ENCODE measurements at places on chromosomes 4 and X.

DNA sequence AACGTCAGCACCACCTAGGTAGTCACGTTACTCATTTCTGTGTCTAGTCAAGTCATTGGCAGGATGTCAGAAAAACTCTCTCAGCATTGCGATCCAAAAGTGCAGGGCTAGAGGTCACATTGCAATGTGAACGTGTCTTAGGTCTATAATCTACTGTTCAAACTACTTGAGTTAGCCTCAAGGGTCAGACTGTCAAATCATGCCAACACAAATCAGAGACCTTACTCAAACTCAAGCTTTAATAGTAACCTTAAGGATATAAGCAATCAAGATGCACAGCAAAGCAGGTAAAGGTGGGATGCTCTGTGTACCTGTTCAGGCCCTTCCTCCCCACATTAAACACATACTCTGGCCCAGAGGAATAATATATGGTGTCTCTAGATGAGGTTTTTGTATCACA is 114.4 kb upstream of the NOCT start:
- no peak for DNase-seq

DNA sequence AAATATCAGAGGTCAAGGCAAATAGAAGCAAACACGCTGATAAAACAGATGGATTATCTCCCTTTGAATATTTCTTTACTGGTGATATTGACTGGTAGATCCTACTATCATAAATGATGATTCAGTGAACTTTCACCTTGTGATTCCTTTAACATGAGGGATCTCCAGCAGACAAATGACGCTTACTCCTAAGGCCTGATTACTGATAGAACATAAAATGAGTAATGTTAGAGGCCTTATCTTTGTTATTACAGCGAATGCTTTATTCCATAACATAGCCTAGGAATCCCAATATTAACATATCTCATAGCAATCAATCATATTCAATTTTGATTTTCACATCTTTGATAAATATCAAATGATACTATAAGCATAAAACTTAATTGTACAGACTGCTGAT is 152.3 kb downstream of the SLC10A7 start:
- DNase-seq: no peak

- DNase-seq: no peak
Observed at GRCh38 chr4:3302173-3302785, 9.5 kb downstream of the RGS12 start.

- DNase-seq: no peak
Observed at GRCh38 chrX:24426340-24426913, 38.7 kb upstream of the PDK3 start.

- DNase-seq: no peak
Observed at GRCh38 chrX:1589356-1590130, 1.9 kb upstream of the AKAP17A start.

GRCh38 chrX:153459986-153460385 is 10.4 kb downstream of the HAUS7 start:
- DNase-seq: no peak

- DNase-seq: no peak
Observed at GRCh38 chr4:48270951-48271473, 1.4 kb upstream of the TEC start.

GRCh38 chr4:153890761-153891160 is 101.9 kb upstream of the SFRP2 start:
- DNase-seq: no peak

DNA sequence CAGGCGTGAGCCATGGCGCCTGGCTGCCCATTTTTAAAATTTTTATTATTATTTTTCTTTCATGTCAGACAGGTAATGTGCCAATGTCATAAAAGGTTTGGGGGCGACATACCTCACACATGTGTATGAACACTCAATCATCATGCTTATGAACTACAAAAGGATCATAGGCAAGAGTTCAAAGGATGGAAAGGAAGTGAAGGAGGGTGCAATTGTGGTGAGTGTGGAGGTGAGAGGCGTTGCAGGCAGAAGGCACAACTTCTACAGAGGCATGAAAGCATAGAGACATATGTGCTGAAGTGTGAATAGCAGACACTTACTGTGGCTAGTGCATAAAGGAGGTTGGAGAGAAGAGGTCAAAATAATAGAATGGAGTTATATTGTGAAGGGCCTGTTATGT is 4.0 kb downstream of the IGFBP7 start:
- no peak for DNase-seq

DNA sequence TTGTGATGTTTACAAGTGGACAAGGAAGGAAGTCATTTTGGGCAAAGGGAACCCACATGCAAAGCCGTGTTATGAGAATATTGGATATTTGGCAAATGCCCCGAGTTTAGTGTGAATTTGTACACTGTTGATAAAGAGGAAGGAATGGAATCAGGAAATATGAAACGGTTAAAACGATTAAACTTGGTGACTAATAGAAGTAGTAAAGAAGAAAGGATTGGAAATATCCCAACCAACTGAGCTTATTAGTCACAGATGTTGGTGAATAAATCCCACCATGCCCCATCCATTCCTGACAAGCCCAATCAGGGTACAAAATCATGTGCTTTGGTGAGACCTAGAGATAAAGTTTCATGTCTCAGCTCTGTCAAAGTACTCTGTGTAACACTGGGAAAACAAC is 22.0 kb downstream of the ARHGAP24 start:
- no peak for DNase-seq

GRCh38 chr4:8849266-8850073 is 22.2 kb downstream of the HMX1 start:
- DNase-seq: no peak

DNA sequence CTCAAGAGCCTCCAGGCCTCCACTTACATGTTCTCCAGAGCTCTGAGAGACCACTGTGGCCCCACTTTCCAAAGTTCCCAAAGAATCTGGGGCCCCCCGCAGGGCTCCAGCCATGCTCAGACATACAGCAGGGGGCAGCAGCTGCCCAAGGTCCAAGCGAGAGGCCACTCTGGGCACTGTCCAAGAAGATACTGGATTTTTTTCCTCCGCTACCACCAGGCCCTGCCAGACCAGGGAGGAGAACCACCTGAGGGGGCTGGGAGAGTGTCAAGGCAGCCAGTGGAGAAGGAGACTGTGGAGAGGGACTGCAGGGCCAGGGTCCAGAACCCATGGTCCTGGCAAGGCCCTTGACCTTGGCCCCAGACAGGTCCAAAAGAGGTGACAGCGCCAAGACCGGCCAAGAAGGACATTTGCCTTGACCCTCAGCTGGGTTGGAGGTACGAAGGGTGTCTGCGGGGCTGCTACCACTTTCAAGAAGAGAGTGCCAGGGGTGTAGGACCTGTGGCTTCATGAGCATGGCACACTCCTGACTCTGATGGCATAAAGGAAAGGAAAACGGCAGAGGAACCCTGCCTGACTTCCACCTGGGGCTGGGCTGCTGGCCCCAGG is 5.3 kb downstream of the EMD start:
- DNase-seq: no peak

GRCh38 chr4:78625073-78625472 is 73.5 kb downstream of the ANXA3 start:
- DNase-seq: no peak

- DNase-seq: no peak
Observed at GRCh38 chrX:88886908-88887307, 139.9 kb downstream of the CPXCR1 start.

GRCh38 chrX:39149761-39150160 is 348.5 kb downstream of the MID1IP1 start:
- DNase-seq: peak; percentile 72

GRCh38 chr4:32226204-32226603 is 1506.0 kb downstream of the PCDH7 start:
- DNase-seq: no peak

DNA sequence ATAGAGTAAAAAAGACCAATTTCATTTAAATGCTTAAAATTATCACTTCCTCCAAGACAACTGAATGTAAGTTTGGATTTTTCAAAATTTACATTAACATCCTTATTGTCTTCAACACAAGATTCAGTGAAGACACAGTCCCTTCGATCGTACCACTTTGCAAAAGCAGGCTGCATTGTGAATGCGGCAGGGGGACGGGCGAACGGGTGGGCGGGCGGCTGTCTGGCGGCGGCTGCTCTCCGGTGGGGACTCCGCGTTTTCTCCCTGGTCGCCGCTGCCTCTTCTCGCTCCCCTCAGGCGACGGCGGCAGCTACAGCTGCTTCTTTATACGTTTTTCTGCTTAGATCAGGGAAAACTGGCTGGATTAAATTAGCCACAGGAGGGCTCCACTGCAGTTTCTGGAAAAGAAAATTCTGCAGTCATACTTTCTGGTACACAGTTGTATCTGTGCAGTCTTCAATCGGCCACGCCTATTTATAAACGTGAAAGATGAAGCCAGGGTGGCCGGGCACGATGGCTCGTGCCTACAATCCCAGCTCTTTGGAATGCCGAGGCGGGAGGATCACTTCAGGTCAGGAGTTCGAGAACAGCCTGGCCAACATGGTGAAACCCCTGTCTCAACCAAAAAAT is 33.9 kb upstream of the HPF1 start:
- DNase-seq: peak; percentile 82

DNA sequence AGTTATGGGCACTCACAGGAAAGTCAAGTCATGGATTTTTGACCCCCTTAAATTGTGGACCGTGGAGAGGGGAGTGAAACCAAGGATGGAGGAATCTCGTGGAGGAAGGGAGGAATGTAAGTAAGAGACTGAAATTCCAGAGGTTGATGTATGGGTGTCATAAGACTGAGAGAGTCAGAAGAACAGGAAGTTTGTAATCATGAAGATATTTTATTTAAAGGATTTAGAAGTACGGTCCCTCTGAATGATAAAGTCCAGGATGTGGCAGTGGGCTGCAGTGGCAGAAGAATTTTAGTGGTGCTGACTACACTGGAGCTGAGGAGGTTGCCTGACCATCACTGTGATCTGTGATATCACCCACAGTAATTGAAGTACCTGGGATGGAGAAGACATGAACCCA is 57.8 kb downstream of the DCLK2 start:
- no peak for DNase-seq

DNA sequence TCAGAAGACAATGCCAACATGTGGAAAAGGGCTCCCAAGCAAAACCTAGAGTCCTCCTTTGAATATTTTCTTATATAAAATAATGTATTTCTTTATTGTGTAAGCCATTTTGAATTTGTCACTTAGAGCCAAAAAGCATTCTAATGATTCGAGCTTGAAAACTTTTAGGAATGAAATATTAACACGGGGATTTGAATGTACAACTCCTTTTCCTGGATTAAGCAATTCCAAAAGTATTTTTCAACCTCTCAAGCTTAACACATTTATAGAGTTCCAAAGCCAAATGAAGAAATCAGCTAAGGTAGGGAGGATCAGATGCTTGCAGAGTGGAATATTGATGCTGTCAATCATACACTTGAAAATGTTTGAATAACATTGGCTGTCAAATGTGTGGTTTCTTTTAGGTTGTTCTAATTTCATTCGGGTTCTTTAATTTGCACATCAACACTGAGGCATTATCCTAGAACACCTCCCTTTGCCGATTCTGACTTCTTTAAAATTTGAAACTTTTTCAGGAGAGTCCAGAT is 67.2 kb upstream of the ETNPPL start:
- DNase-seq: no peak

GRCh38 chr4:6728320-6729029 is 12.5 kb downstream of the BLOC1S4 start:
- DNase-seq: no peak

- DNase-seq: no peak
Observed at GRCh38 chrX:107561468-107562215, 66.7 kb upstream of the PRPS1 start.

DNA sequence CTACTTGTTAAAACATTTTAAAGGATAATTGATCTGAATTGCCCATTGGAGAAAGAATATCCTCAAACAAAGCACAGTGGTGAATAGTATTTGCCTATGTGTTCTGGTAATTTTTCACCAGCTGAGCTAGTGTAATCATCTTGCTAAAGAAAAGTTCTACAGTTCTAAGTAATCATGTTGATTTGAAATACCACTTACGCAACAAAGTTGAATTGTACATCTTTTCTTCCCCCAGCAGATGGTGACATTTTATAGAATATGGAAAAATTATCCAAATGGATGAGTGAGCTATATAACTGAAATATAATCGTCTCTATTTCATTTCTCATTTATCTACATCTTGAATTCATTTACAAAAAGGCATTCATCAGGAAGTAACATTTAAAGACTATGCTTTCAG is 9.7 kb upstream of the ZNF674 start:
- no peak for DNase-seq

- DNase-seq: no peak
Observed at GRCh38 chrX:30196322-30196721, 19.0 kb upstream of the MAGEB2 start.

- DNase-seq: no peak
Observed at GRCh38 chr4:145830699-145831098, 107.9 kb downstream of the ZNF827 start.

GRCh38 chr4:21893136-21893535 is 55.4 kb downstream of the KCNIP4 start:
- no peak for DNase-seq

DNA sequence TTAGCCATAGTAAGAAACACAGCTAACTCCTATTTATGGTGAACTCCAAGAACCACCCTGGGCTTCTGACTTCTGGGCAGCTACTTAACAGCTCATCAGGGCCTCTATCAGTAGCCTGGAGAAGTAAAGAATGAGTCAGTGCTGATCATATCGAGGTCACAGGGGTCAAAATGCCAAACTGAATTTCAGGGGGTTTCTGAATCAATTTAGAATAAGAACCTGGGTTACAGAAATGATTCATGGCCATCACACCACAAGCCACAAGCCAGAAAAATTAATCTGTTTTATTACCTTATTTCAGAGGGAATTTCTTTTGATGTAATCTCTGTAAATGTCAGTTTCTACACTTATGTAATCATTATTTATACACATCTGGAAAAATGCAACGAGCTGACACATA is 64.4 kb downstream of the CHST7 start:
- DNase-seq: no peak

DNA sequence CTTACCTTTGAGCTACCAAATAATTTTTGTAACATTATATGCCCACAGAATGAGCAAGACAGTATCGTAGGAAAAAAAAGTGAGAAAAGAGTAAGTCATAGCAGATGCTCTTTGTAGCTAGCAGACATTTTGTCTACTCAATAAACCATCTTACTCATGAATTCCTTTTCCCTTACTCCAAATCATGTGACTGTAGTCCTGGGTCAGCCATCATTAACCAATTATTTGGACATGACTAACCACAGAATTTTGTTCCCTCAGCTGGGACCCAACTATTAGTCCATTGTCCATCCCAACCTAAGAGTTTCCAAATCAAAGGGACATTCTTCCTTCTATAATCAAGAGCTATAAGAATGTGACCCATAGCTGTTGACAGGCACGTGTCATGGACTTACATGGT is 11.4 kb downstream of the UBE2D3 start:
- no peak for DNase-seq

DNA sequence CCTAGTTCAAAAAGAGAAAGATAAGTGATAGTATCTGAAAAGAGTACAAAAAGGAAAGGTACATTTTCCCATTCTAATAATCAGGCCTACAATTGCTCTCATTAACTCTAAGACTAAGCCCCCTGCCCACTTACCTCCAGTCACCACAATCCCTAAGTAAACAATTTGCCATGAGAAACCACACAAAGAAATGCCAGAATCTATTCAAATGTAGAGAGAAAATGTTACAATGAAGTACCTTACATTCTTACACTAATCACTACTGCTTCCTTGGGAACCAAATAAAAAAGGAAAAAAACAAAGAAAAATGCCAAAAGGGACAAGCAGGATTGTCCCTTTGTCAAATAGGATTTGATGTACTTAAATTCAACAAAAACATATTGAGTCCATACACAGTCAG is 188.2 kb upstream of the NRK start:
- no peak for DNase-seq

GRCh38 chr4:15398001-15398400 is 29.8 kb upstream of the C1QTNF7 start:
- DNase-seq: no peak

GRCh38 chrX:7252013-7252610 is 104.2 kb upstream of the PUDP start:
- no peak for DNase-seq

- DNase-seq: no peak
Observed at GRCh38 chrX:136450050-136450830, 37.5 kb upstream of the BRS3 start.
